ENCODE measurements at places on chromosomes 16 and 17.

- no peak for DNase-seq
Observed at GRCh38 chr16:65936096-65936495, 430.4 kb upstream of the CDH5 start.

GRCh38 chr17:68657576-68657975 lies 56.4 kb upstream of the FAM20A start:
- no peak for DNase-seq

DNA sequence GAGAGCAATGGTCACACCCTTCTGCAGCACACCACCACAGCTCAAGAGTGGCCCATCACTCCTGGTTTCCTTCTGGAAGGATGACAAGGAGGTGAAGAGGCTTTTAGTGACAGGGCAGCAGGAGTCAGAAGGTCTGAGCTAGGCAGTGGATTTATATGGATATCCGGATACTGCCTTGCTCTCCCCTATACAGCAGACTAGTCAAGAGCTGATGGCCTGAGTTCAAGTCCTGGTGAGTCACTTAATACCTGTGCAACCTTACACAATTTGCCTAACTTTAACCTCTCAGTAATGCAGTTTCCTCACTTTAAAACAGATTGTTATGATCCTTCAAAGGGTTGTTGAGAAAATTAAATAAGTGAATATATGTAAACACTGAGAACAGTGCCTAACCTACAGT lies 22.9 kb downstream of the MYO18A start:
- no peak for DNase-seq

DNA sequence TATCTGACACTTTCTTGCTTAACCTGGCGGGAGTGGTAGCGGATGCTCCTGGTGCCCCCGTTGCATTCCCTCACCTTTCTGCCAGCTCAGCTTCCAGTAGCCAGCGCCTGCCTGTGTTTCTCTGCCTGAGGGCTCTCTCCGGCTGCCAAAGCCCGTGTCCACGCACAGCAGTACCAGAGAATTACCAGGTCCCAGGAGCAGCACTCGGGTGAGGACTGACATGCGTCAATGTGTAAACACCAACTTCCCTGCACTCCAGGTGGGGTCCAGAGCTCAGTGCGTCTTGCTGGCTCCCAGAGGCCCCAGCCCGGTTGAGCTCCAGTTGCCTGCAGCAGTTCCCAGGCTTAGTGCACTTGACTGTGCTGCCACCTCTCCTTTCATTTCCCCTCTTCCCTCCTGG lies 54.8 kb downstream of the CDH13 start:
- DNase-seq = no peak

DNA sequence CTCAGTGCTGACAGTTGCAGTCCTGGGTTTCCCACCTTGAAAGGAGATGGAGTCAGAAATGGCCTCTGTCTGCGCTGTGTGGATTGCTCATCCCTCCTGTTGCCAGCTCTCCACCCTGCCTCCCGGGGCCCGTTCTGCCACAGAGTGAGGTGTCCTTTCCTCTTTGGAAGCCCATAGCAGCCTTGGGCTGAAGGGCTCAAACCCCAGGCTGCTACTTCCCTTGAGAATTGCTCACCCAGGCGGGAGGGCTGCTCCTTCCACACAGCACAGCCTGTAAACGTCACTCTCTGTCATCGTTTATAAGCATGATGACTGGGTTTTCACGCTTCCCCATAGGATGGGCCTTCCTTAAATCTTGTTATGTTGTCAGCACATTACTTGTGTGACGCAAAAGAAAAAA lies 62.7 kb downstream of the FOXK2 start:
- DNase-seq = no peak

DNA sequence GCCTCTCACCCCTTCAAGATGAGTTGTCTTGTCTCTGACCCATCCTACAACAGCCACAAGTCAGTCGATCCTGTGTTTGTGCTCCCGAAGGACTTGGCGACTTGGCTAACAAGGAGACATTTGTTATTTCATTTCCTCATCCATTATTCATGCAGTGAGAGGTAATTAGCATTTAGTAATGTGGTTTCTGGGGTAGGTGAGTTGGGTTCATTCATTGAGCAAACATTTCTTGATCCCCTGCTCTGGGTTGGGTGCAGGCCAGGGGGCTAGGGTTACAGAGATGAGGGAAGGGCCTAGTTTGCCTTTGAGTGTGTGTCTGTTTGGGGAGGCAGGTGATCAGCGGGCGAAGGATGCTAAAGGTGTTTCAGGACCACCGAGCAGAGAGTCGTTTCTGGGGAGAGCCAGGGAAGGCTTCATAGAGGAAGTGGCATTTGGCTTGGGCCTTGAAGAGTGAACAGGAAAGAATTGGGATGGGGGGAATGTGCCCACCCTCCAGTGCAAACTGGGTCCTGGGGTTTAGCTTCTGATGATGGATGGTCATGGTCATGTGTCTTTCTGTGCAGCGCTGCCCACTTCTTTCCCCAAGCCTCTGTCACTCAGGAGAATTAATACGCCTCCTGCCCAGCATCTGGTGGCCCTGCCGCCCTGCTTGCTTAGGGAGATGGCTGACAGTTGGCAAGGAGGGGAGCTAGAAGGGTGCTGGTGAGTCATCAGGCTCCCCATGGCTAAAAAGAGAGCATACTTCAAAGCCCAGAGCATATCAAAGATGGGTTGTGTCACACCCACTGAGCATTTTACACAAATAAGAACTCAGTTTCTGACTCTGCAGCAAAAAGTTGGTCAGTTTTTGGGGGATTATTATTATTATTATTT lies 38.5 kb downstream of the MSI2 start:
- peak; percentile 61 for DNase-seq

- DNase-seq = no peak
Observed at GRCh38 chr16:8822403-8822802, 24.8 kb downstream of the PMM2 start.

DNA sequence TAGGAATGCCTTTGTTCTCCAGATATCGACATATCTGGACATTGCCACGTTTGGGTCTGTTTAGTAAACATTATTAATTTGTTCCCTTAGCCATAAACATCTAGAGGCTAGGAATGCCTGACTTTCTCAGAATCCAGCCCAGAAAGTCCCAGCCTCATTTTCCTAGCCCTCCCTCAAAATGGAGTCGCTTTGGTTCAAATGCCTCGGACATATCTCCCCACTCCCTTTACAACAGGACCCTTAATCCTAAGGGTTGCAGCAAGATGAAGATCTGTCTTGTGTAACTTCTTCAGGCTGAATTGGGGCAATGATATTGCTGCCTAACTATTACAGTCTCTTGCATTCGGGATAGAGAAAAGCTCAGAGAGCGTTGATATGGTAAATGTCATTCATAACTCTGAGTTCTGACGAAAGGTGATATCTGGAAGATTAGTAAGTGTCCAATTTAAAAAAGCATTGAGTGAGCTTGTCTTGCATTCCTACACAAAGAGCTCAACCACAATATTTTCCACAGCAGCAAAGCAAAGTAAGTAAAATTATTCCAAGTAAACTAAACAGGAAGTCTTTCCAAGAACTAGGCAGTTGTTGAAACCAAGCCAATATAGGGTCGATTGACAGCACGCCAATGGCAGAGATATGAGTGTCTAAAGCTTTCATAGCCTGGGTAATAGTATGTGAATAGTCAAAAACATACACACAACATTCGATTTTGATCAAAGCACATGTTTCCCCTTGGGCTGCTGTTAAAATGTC lies 46.0 kb upstream of the ARL4D start:
- no peak for DNase-seq

- no peak for DNase-seq
Observed at GRCh38 chr16:56382459-56382858, 42.9 kb downstream of the AMFR start.

- DNase-seq = no peak
Observed at GRCh38 chr17:42098730-42099399, 592 bp upstream of the ZNF385C start.

DNA sequence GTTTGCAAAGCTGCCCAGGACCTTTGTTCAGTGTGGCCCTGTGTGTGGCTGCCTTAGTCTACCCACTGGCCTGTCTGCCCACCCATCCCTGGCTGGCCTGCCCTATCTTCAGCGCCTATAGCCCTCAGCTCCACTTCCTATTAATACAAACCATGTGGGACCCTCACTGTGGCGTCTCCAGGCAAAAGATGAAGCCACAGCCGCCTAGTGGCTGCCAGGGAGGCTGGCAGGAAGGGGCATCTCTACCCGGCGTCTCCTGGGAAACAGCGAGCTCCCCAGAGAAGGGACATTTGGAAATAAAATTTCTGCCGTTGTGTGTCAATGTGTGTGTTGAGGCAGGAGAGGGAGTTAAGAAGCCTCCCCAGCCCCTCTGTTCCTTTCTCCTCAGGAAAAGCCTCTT lies 31.5 kb downstream of the NEUROD2 start:
- DNase-seq = no peak

DNA sequence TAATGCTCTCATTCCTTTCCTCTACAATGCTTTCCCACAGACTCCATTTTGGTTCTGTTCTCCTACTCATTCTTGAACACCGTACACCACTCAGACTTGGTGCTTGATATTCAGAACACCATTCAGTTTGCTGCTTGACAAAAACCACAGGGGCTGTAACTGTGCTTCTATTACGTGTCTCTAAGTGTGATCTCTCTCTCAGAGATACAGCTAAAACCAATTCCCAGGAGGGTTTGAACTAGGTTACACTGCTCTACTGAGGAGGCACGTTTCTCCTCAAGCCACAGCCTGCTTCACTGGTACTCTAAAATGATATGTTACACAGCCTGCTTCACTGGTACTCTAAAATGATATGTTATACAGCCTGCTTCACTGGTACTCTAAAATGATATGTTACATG lies 175.7 kb downstream of the CEP112 start:
- no peak for DNase-seq

DNA sequence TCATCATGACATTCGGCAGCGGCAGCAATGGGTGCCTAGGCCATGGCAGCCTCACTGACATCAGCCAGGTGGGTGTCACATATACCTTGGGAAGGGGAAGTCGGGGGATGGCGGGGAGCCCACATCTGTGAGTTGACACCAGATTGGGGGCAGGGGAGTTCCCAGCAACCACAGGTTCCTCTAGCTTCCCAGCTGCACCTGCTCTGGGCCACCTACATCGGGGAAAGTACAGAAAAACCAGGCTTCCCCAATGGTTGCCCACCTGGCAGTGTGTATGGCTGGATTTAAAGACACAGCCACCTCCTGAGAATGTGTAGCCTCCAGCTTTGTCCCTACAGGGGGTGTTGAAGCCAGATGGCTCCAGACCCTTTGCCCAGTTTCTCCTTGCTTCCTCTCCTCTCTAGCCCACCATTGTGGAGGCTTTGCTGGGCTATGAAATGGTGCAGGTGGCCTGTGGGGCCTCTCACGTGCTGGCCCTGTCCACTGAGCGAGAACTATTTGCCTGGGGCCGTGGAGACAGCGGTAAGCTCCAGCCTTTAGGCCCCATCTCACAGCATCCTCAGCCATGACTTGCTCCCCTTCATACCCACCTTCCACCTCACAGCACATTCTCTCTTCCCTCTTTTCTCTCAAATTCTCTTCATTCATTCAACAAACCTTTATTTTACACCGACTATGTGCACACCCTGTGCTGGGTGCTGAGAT lies 5.0 kb upstream of the TRAF4 start:
- peak; percentile 77 for DNase-seq
